ENCODE measurements at places on chromosomes 12 and 14. TPM values are rescaled to one million over a fixed set of nuclear protein-coding genes. Genes with fewer than 3 reads are reported as not detected.

Gene CCDC177
- not detected for total RNA-seq

Gene TEAD4
- 43.1 TPM for total RNA-seq

Gene EIF2S3B
- 0.82 TPM for total RNA-seq

Gene GPR132
- total RNA-seq, result 0.51 TPM

Gene PPP2R5E
- total RNA-seq, result 24.6 TPM

Gene FGD4
- 1.4 TPM for total RNA-seq

Gene CLEC2A
- not detected for total RNA-seq

All from A549 treated with CpdA at 1 μM for 4 hours (cell line).